ENCODE measurements at places on chromosomes 1 and 21. TPM values are rescaled to one million over a fixed set of nuclear protein-coding genes. Genes with fewer than 3 reads are reported as not detected.
A peak's percentile ranks its signal among the peaks of the same experiment; 100 is the strongest.

DNA sequence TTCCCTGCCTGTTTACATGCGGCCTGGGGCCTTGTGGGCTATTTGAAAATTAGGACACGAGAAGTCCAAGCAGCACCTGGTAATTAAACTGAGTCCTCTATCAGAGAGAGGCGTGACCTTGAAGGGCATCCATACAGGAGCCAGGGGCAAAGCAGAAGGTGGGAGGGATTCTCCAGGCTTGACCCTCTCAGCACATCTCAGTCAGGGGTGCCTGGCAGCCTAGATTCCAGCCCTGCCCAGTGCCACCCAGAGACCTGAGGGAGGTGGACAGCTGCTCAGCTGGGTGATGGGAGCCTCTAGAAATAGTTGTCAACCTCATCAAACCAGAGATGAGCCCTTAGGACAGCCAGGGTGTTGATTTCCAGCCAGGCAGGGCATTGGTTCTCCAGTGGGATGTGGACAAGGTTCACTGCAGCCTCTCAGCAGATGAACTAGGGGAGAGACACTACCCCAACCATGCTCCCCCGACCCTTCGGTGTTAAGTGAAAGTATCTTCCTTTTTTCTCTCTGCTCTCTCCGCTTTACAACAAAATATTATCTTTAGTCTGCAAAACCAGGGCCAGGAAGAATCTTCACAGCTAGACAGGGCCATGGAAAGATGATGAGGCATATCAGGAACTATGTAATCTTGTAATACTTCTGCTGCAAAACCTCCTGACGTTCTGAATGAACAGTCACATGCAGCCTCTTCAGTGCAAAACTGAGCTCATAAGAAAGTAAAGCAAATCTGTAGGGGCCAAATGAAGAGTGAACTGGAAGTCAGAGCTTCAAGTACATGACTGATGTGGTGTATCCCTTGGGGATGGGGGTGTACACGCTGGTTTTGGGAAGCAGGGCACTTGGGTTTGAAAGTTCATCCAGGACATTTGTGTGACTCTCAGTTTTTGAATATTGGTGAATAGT, 35.9 kb upstream of the ATP5PO start:
- DNase-seq: no peak

DNA sequence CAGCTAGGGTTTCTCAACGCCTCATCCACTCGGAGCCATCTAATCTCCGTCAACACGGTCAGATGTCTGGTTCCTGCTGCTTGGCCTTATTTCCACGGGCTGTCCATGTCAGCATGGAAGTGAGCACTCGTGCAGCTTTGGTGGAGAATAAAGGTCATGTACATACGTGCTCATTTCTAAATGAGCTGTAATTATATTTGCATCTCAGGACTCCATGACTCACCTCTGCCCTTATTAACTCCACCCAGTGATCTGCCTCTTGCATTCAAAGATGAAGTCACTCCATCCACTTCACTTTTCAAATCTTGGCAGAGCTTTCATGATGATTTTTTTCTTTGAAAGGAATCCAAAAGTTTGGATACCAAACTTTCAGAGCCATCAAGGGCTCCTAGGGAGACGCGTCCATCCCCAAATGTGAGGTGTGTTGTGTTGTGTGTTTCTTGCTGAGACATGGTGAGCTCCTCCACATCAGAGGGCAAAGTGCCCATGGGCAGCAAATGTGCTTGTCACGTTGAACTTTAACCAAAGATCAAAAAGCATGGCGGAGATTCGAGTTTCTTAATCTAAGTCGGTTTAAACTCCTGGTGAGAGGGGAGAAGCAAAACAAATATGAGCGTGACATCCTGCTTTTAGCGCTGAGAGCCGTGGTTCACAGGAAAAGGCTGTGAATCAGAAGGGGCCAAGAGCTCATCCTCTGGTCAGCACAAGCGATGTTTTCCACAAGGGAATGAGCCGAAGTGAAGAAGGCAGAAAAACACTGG, 68.6 kb upstream of the ERRFI1 start:
- DNase-seq: no peak

GRCh38 chr1:174726880-174727585, 272.7 kb upstream of the CACYBP start:
- no peak for DNase-seq

- DNase-seq: no peak
These were observed 11.6 kb downstream of the ENO1 start for GRCh38 chr1:8866792-8867415.

DNA sequence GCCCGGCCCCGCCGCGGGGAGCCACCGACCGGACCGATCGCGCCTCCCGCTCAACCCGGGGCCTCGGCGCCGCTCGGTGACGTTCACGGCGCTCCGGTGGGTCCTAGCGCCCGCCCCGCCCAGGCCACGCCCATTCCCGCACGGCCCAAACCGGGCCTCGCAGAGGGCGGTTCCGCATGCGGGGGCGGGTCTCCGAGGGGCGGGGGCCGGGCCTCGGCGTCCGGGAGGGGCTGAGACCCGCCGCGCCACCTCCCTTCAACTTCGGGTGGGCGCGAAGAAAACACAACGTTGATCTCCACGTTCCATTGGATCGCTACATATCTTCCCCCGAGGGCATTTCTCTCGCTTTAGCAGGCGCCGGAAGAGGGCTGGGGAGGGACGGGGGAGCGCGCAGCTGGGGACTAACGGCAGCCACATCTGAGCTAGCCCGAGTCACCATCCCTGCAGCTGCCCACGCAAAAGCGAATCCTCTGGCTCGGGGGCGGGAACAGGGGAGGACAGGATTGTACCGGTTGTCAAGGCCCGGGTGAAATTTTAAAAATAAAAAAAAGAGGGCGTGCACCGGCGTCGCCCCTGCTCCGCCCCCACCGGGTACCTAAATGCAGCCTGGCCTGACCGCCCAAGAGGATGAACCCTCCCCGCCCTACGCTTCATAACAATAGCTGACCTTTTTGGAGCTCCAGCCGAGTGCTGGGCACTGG, at the start of gene MAD2L2:
TSS of gene MAD2L2 (minus strand) at position 78 of the 701 bp plus-strand sequence. CDS start 547 bp downstream, outside the sequence.
- DNase-seq: peak; percentile 71

DNA sequence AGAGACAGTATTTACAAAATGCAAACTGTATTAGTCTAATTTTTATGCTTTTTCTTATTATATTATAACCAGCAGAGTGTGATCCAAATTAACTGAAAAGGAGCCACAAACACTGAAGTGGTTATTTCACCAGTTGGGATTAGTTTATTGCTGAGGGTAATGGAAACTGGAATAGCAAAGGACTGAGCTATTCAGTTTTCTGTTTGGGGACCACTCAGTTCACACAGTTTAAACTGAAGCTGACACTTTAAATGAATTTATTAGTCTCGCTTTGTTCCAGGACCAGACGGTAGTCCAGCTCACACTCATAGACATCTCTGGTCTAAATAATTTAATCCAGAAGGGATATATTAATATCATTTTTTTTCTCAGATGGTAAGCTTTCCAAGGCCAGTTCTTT, 410.7 kb downstream of the LTN1 start:
- no peak for DNase-seq

- no peak for DNase-seq
These were observed 39.0 kb upstream of the RUNX3 start for GRCh38 chr1:24968941-24969585.

GRCh38 chr21:27817902-27818623, 851.2 kb upstream of the ADAMTS5 start:
- no peak for DNase-seq

DNA sequence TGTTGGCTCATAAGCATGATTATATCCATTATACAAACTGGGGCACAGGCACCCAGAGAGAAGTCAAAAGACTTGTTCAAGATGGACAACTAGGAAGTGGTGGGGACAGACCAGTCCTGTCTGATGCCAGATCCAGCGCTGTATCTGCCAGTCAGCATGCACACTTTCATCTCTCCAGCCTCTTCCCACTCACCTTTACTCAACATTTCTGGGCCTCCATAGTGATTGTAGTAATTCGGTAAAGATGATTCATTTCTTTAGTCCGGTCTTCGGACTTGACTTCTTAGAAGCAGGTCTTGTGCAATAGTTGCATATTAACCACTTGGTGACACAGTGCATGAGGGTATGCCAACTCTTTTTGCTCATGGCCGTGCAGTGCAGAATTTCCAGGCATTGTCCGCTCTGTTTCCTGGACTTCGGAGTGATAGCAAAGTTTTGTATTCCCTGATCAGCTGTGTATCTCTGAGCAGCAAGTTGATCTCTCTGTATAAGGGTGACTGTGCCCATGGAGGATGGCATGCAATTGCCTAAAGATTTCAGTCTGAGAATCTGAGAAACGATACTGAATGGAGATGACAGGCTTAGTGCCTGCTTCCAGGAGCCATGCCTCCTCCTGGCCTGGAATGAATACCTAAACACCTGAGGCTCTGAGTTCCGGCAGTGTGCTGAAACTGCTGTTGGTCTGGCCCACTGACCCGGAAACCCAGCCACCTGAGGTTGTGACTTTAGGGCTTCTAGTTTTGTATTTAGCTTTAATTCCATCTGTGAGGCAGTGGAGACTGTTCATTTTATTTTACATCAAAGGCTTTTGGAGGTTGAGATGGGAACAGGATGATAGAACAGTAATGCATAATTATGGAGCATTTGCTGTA, 39.0 kb downstream of the GALNT2 start:
- DNase-seq: no peak

- peak; percentile 83 for DNase-seq
These were observed at the start of gene MKNK1 for GRCh38 chr1:46603858-46604549. Gene MKNK1 (minus strand): TSS chr1:46604268. CDS start chr1:46583327, 20,941 bp downstream.

GRCh38 chr1:51963592-51964308, 26.8 kb downstream of the RAB3B start:
- no peak for DNase-seq

DNA sequence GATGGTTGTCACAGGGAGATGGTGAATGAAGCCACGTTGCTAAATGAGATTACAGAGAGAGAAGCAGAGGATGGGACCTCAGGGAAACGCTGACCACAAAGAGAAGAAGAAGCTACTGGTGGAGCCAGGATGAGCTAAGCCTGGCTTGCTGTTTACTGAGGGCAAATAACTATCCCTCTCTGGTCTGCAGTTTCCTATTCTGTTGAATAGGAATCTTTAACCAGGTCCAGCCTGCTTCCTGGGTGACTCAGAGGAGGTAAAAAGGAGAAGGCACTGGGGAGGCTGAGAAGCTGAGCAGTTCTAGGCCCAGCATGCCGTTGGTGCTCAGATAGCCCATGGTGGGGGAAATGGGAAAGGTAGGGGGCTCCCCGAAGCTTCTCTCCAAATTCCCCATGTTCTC, 29.6 kb downstream of the DMBX1 start:
- DNase-seq: no peak

- no peak for DNase-seq
These were observed 78.9 kb downstream of the DSCAM start for GRCh38 chr21:40768056-40768455.

GRCh38 chr1:110408488-110408887, 994 bp upstream of the LAMTOR5 start:
- DNase-seq: no peak

DNA sequence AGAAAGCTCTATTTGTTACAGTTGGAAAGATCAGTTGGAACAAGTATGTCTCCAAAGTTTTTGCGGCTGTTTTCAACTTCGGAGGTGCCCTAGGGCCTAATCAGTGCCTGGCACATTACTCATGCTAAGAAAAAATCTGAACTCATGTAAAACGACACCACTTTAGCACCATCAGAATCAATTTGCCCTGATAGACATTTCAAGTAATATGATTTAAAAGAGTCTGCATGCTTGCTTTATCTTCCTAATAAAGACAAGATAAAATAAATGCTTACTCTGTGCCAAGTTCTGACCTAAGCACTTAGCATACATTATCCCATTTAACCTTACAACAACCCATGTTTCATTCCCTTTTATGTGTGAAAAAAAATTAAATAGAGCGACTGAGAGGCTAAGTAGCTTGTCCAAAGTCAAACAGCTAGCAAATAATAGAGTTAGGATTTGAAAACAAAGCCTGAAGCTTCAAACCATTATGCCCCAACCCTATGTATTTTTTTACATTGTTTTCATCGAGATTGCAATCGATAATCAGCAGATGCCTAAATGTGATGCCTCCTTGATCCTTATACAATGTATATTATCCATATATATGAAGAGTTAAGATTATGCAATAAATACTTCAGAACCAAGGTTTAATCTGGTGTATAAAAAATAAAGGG, 91.3 kb downstream of the DENND1B start:
- no peak for DNase-seq

GRCh38 chr1:115466433-115466832, 128.4 kb upstream of the NGF start:
- DNase-seq: no peak

DNA sequence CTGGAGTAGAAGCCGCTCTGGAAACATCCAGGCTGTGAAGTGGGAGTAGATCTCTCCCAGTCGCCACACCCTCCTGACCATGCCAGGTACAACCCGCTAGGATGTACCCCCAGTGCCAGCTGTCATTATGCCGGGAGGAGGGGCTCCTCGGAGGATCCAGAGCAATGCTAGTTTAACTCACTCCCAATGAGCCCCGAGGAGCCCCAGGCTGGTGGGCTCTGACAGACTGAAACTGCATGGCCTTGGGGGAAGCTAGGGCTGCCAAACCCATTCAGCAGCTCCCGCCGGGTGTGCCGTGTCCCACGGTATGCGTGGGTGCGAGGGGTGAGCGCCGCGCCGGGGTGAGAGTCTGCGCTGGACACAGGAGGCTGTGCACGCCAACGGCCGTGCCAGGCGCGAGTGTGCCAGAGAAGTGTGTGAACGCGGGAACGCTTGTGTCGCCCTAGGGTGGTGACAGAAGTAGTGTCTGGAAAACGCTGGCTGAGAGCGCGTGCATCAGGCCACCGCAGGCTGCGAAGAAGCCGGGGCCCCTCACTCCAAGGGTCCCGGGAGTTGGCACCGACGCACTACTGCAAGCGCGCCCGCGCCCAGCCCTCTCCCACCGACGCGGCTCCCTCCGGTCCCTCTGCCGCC, 177.1 kb upstream of the EDN2 start:
- DNase-seq: no peak

DNA sequence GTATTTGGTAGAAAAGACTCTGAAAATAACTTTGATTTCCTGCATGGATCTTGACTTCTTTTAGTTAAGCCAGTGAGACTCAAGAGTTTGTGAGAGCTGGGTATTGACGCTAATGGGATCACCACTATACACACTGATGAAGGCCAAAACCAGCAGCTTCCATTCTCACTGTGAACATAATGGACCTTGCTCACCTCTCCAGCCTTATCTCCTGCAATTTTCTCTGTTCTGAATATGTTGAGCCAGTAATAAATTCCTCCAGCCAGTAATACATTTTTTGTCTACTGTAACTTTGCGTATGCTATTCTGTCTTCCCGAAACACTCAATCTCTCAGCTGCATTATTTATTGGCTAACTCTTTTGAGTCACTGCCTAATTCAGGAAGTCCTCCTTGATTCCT, 111.6 kb upstream of the PPP2R5A start:
- no peak for DNase-seq

The CFAP141 gene
- not detected for total RNA-seq

The EPHB2 gene
- 5.1 TPM for total RNA-seq

The RIPPLY3 gene
- total RNA-seq: not detected

The ZP4 gene
- not detected for total RNA-seq

The AMY1B gene
- not detected for total RNA-seq

The AKT3 gene
- 77.2 TPM for total RNA-seq

The LCE2B gene
- total RNA-seq: not detected

The RNF220 gene
- total RNA-seq: 89.6 TPM

The MMP23B gene
- 19.2 TPM for total RNA-seq

The KTI12 gene
- total RNA-seq: 23.4 TPM

The VWA5B1 gene
- not detected for total RNA-seq
